Fibroblast of skin of abdomen (primary cell): ENCODE measurements at places on chromosomes 1 and 21.

DNA sequence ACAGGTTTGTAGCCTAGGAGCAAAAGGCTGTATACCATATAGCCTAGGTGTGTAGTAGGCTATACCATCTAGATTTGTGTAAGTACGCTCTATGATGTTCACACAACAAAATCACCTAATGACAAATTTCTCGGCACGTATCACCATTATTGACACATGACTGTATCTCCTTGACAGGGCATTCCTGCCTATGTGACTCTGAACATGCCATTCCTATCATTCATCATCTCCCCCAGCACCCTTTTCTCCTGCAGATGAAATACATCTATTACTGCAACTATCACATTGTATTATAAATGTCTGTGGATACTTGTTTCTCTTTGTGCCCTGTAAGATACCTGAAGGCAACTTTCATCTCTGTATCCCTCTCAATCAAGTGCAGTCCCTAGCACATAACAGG is 29.9 kb downstream of the TP53BP2 start:
- peak; percentile 55 for DNase-seq

- DNase-seq: no peak
Observed at GRCh38 chr1:213492161-213493041, 441.4 kb downstream of the RPS6KC1 start.

DNA sequence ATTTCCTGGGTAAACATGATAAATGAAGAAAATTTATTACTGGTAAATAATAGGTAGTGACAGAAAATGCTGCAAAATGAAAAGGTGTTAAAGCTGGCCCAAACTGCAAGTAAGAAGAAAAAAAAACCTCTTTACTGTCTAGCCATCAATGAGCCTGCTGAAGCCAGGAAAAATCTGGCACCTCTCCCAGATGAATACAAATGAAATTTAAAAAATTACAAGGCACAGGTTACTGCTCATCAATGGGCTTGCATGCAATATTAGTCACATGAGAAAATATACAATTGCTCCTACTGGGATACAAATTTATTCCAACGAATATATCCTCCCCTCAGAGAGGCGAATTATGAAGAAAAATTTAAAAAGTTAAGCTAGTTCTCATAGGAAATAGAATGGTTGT is 1422.5 kb downstream of the KCNT2 start:
- DNase-seq: peak; percentile 8

- DNase-seq: no peak
Observed at GRCh38 chr21:34018910-34019309, 54.5 kb upstream of the MRPS6 start.

- no peak for DNase-seq
Observed at GRCh38 chr1:42853116-42853884, 6.9 kb downstream of the ZNF691 start.

DNA sequence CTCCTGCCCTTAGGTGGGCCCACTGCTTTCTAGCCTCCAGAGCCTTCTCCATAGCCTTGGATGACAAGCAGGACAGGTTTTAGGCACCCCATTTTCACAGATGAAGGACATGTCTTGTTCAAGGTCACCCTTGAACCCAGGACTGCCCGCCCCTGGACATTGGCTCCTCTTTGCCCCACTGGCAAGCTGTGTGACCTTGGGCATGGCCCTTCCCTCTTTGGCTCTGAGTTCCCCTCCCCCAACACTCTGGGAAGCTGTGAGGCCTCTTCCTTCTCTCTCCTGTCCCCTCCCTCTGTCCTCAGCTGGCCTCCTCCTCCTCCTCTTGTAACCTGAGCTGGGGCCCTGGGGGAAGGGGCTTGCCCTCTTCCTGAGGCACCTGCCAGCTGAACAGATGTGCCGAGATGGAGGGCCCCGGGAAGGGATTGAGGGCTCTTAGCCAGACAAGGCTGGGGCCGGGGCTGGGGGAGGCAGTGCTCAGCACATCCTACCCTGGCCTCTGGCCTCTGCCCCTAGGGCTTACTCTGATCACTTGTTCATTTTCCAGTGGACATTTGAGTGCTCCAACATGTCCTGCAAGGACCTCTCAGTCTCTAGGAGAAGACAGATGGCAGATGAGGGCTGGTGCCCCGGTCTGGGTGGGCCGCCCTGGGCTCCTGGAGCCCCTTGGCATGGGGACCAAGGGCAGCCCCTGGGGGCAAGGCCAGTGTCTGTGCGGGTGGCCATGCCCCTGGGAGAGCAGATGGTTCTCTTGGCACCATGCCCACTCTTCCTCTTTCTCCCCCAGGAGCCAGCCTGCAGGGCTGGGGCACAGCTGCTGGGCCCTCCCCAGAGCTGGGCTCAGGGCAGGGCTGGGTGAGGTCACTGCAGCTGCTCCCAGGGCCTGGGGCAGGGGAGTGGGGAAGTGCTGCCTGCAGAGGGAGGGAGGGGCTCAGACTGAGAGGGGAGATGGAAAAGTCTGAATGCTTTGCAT is 10.7 kb downstream of the FOXO6 start:
- DNase-seq: no peak

- no peak for DNase-seq
Observed at GRCh38 chr1:89911191-89911991, 83.5 kb upstream of the ZNF326 start.

DNA sequence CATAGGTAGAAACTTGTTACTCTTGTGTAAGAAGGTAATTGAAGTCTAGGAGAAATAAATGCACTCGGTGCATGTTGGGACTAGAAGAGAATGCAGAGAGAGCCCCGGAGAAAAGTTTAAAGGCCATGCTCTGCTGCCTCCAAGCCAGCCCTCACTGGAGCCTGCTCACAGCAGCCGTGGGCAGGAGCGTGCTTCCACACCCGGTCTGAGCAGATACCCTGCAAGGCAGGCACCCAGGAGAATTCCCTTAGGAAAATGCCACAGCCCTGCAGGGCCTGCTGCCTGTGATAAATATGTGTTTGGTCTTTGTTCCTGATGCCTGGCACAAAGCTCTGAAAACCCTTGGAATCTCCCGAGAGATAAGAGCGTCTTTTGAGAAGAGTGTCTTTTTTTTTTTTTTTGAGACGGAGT is 22.8 kb downstream of the C2CD2 start:
- no peak for DNase-seq

DNA sequence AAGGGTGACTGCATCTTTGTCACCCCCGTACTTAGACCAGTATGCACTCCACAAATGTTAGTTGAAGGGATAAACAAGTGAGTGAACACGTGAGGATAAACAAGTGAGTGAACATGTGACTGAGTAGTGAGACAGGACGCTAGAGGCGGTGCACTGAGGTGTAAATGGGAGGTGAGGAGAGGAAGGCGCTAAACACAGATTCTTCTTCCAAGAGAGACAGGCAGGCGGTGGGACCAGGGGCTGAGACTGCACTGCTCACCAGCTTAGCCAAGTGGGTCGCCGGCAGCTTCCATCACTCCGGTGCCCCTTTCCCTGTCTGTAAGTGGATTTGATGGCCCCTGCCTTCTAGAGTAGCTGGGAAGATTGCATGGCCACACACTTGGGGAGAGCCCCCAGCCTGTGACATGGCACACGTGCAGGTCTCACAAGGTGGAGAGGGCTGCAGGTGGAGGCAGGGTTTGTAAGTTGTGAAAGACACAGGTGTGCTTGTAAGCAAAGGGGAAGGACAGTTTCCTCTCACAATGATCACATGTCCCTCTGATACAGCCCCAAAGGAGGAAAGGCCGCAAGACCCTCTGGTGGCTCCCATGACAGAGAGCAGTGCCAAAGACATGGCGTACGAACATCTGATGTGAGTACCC is 47.5 kb upstream of the EFHD2 start:
- no peak for DNase-seq

GRCh38 chr1:117780687-117781475 is 148.5 kb downstream of the GDAP2 start:
- peak; percentile 78 for DNase-seq

DNA sequence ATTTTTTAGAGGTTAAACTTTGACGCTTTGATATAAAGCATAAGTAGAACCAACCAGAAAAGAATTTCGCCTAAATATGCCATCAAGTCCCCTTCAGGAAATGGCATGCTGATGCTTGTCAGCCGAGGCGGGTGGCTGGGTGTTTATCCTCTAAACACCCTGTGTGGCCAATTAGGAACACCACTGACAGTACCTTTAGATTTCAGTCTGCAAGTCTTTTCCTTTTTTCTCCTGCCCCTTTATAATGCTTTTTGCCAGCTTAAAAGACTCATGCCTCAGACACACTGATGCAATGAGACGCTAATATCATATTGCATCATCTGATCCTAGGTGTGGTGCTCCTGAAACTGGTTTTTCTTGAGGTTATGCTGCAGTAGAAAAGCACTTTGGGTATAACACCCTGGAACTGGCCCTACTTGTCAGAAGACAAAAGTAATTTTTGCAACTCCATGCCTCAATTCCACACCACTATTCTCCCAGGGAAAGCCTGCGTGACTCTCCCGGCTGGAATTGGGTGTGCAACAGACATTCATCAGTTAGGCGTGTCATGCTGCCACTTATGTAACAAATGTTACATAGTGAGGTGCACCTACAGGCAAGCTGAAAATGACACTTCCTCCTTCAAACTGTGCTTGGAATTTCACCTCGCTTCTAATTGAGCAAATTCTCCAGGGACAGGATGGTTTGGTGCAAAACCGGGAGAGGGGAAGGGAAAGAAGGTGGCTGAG is 2.0 kb upstream of the RCC2 start:
- peak; percentile 81 for DNase-seq

DNA sequence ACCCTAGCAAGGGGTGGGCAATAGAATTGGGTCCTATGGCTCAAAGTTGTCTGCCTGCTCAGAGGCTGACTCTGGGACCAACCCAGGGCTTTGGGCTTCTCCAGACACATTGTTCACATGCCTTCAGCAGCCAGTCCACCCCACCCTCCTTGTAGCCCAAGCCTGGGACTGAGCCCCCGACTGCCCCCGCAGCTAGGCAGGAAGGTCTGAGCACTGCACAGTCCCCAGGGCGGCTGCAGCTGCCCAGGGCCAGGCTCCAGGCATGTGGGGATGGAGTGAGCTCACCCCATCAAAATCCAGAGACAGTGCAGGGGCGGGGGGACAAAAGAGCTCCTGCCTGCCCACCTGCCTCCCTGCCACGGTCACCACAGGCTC is 35.6 kb downstream of the HSPG2 start:
- peak; percentile 63 for DNase-seq

- DNase-seq: no peak
Observed at GRCh38 chr1:44220755-44221154, 7.5 kb downstream of the DMAP1 start.

GRCh38 chr21:40595806-40596205 is 251.2 kb downstream of the DSCAM start:
- no peak for DNase-seq

DNA sequence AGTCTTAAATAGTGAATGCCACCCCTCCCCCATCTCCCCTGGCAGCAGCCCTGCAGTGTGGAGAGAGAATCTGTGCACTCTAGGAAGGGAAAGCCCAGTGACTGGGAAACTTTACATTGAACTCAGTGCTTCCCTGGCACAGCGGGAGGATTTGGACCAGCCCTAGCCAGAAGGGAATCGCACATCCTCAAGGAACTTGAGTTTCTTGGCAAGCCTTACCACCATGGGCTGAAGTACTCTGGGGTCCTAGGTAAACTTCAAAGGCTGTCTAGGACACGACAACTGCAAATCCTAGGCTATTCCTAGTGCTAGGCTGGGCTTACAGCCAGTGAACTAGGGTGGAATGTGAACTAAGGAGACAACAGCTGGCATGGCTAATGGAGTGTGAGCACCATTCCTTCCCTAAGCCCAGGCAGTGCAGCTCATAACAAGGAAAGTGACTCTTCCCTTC is 88.3 kb downstream of the COL24A1 start:
- peak; percentile 55 for DNase-seq

DNA sequence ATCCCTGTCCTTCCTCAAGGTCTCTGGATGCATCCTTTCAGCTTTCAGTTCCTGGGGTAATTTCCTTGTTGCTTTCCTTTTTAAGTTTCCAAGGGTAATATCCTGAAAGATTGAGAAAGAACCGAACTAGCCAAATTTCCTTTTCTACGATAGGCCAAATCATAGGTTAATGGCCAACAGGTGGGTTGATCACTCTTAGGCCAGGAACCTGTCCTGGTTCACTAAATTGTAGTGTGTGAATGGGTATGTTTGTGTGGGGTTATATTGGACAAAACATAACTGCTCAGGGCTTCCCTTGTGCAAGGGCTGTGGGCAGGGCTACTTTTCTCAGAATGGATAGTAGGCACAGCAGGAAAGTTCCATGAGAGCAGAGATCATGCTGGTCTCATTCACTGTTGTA is 17.1 kb downstream of the UBE2T start:
- no peak for DNase-seq
